ENCODE measurements at places on chromosomes 7 and 10.
A peak's percentile ranks its signal among the peaks of the same experiment; 100 is the strongest.

DNA sequence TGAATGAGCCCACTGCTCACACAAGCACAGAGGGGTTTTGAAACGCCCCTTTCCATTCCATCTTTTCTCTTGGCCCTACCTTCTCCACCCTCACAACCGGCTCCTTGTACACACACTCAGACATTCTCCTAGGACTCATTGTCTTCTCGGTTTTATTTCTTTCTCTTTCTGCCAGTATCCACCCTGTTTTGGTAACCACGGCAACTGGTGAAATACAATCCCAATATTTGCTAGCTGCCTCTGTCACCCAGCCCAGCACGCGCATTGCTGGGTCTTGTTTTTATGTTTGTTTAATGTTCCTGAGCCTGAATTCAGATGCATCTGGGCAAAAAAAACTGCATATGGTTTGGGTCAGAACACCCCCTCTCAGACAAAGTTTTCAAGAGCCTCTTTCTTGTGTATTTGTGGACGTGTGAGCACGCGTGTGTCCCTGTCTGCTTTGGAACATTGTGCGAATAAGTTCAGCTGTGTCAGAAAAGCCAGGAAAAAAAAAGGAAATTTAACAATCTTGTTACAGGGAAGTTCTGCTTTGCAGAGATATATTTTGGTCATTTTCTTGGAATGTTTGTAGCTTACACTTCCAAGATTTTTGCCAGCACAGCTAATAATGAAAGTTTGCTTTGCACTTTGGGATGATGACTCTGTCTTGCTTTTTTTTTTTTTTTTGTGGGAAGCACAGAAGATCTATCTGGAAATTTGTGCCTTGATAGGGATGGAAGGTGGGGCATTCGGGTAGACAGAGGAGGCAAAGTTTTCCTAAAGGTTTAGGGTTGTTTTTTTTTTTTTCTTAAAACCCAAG is 225.9 kb downstream of the TRIL start:
- peak; percentile 59 for DNase-seq

GRCh38 chr7:102268635-102269034 is 18.0 kb upstream of the SH2B2 start:
- no peak for DNase-seq

GRCh38 chr10:76108563-76109359 is 677.3 kb downstream of the LRMDA start:
- DNase-seq, result no peak

DNA sequence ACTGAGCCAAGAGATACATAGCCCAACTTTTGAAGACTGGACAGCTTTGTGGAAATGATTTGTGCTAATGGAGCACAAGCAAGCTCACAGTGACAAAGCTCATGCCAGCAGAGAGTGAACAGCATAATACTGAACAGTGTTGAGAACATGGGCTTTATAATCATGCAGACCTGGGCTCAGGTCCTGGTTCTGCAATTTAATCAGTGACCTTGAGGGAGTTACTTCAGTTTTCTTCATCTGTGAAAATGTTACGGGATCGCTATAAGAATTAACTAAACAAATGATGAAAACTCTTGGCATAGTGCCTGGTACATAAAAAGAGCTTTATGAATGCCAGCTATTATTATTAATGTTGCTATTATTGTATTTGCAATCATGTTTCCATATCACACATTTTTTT is 690.5 kb upstream of the LRRN3 start:
- DNase-seq, result no peak

DNA sequence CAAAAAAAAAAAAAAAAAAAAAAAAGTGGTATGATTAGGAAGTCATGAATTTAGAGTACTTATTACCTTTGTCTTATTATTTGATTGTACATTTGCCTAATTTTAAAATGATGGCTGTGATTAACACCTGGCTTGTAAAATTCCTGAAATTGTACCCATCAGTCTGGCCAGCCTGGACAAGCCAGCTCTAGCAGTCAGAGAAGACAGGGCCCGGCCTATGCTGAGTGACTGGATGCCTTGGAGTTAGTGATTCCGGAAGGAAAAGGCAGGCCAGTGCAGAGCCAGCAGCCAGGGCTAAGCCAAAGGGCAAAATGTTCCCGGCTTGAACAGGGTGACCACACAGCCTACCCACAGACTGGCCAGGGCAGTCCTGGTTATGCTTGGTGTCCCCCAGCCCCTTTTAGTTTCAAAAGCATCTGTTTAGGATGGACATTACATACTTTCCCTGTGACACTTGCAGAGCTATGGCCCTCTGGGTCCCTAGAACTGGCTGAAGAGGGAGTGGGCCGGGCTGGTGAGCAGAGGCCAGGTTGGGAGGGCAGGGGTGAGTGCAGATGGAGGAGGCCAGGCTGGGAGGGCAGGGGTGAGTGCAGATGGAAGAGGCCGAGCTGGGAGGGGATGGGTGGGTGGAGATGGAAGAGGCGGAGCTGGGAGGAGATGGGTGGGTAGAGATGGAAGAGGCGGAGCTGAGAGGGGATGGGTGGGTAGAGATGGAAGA is 61.7 kb downstream of the PROSER2 start:
- DNase-seq, result no peak

GRCh38 chr7:375321-375831 is 85.4 kb downstream of the FOXL3 start:
- DNase-seq, result no peak
